ENCODE measurements at places on chromosomes 7 and 10. TPM values are rescaled to one million over a fixed set of nuclear protein-coding genes. Genes with fewer than 3 reads are reported as not detected.

FXYD4 gene
- not detected for polyA plus RNA-seq

ZNF804B gene
- not detected for polyA plus RNA-seq

SKIDA1 gene
- 0.80 TPM for polyA plus RNA-seq

TMEM139 gene
- polyA plus RNA-seq: not detected

CHRM2 gene
- polyA plus RNA-seq: 1.8 TPM

NOBOX gene
- not detected for polyA plus RNA-seq

CPA2 gene
- not detected for polyA plus RNA-seq

PDGFA gene
- 4.7 TPM for polyA plus RNA-seq

ENKUR gene
- 0.34 TPM for polyA plus RNA-seq

MEOX2 gene
- polyA plus RNA-seq: not detected

ACTA2 gene
- polyA plus RNA-seq: 262 TPM

SFRP5 gene
- polyA plus RNA-seq: not detected

CHAT gene
- not detected for polyA plus RNA-seq

- no peak for DNase-seq
Observed at GRCh38 chr7:20450536-20450935, 119.8 kb downstream of the ITGB8 start.

GRCh38 chr10:72564596-72564995 lies 61.3 kb downstream of the MICU1 start:
- peak; percentile 91 for DNase-seq

DNA sequence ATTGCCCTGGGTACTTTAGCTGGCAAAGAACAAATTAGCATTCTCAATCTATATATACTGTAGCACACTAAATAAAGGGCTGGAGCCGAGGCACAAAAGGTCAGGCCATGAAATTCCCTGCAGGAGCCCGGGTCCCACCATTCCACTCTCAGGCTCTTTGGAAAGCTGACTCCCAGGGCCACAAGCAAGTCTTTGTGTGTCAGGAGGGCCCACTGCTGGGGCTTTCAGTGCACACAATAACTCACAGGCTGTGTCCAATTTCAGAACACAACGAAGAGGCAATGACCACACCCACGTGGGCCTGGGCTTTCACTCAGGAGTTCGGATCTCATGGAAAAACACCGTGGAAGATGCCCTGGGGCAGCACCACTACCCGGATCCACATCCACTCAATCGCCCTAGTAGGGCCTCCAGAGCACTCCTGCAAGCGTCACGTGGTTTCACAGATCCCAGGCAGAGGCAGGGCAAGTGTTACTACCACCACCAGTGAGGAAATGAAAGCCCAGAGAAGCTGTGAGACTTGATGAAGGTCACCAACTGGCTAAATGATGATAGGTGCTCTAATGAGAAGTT lies 60.3 kb downstream of the COBL start:
- DNase-seq: no peak

DNA sequence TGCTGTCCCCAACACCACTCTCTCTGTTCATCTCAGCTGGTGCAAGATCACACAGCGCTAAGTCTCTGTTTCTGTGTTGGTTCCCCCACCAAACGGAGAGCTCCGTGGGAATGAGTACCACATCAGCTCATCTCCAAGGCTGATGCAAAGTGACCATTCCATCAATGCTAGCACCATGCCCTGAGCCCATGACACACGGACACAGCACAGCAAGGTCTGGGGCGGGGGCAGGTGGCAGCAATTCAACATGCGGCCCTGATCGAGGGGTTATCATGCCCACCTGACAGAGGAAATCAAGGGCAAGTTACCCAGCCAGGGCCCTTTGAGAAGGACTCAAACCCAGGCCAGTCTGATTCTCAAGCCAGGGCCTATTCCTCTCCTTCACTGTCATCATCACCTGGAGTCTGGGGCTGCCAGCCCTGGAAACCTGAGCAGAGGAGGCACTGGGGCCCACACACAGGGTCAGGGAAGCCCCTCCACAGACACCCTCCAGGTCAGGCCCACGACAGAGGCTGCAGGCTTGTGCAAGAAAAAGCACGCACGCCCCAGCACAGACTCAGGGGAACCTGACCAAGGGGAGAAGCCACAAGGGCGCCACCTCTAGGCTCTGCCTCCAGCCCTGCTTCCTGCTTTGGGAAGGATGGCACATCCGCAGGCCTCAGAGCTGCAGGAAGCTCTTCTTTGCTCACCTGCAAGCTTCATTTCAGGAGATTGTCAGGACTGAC lies 74.8 kb downstream of the GRID1 start:
- DNase-seq: no peak

DNA sequence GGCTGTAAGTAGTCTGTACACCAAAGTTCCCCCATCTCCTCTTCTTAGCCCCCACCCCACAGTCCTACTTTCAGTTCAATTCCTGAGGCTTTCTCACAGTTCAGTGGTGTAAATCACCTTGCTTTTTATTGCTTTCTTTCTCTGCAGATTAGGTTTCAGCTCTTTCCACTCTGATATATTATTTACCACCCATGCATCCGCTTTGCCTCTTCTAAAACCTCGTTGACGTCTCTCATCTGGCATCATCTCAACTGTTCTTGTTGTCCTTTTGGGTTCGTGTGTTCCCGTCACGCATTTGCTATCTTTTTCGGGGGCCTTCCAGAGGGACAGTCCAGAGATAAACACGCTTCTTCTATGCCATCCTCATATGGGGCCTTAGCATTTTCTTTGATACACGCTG lies 597.9 kb upstream of the DPP6 start:
- DNase-seq: no peak

- DNase-seq: peak; percentile 64
Observed at GRCh38 chr7:143396625-143397556, 11.8 kb downstream of the EPHA1 start.

GRCh38 chr10:112201334-112201733 lies 17.8 kb upstream of the GPAM start:
- no peak for DNase-seq

GRCh38 chr7:102125127-102125596 lies 161.5 kb upstream of the SH2B2 start:
- DNase-seq: peak; percentile 72

DNA sequence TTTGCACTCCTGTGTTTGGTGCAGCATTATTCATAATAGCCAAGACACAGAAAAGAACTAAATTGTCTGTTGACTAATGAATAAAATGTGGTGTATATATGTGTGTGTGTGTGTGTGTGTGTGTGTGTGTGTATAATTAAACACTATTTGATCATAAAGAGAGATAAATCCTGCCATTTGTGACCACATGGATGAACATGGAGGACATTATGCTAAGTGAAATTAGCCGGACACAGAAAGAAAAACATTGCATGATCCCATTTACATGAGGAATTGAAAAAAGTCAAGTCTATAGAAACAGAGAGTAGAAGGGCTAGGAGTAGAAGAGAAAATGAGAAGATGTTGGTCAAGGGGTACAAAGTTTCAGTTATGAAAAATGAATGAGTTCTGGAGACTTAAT lies 85.9 kb downstream of the ANK3 start:
- no peak for DNase-seq

GRCh38 chr7:67401492-67401891 lies 404.9 kb downstream of the TYW1 start:
- no peak for DNase-seq

DNA sequence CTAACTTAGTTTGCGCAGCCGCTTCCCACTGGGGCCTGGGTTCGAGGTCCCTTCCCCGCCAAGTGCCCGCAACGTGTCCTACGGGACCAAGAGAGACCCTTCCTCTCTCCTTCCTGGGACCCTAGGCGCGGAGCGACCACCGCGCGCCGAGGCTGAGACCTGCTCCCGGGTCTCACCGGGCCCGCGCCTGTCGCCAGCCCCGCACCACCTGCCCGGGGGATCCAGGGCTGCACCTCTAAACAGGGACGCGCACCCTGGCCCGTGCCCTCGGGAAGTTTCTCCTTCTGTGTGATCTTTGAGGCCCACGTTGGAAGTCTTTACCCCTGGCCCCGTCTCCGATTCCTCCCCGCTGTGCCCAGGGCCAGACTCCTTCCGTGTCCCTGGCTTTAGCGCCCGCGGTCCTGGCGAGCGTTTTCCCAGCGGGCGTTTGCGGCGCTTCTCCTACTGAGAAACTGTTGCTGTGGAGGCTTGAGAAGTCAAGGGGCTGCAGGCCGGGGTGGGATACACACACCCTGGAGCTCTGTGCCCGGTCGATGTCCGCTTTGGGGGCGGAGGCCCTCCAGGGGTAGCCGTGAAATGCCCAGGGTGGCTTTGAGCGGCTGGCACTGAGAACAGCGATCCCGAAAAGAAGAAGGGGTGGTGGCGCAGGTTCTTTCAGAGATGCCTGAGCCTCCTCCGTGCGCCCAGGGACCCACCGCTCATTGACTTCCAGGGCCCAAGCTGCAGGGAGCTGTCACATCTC lies 575 bp downstream of the PLPP4 start:
- DNase-seq: peak; percentile 48

- DNase-seq: no peak
Observed at GRCh38 chr7:75688200-75689136, 50.3 kb downstream of the HIP1 start.

DNA sequence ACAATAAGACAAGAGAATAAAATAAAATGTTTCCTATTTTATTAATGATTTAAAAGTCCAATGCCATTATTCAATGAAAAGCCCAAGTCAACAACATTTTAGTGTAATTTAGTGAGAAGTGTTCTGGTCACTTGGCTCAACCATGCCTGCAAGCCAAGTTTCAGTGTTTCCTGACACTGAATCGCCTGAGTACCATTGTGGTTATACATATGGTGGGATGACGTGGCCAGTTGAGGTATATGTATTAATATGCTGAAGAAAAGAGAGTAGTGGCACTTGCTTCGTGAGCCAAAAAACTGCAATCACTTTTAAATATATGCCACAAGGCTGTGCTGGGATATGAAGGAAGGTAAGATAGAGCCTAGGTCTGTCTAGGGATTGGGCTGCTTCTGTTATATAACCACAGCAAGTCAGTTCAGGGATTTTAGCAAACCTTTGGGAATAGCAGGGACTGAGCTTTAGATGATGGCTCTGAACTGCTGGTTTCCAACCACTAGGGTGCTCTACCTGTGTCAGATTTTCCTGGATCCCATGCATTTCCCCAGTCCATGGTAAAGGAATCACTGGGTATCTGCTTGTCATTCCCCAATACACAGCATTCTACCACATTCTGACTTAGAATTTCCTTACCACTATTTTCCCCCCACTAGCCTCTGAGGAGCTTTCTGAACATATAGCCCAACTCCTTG lies 214.0 kb upstream of the PRPS1L1 start:
- no peak for DNase-seq

- no peak for DNase-seq
Observed at GRCh38 chr7:133611955-133612354, 359.1 kb downstream of the EXOC4 start.

DNA sequence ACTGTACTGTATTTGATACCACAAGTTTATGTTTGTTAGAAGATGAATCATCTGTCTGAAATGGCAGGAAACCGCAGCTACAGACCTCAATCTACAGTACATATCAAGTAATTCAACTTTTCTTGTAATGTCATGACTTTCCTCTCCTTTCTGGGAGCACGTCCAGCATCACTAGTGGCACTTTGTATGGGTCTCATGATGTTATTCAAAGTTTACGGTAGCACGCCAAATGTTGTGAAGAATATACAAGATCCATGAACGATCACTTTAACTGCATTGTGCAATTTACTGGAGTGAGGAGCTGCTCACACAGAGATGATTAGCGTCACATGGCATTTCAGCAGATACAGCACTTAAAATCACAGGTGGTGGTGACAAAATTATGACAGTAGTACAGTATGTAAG lies 257.8 kb upstream of the GNAI1 start:
- peak; percentile 35 for DNase-seq

- no peak for DNase-seq
Observed at GRCh38 chr10:97031459-97031858, 154.3 kb downstream of the SLIT1 start.

- DNase-seq: no peak
Observed at GRCh38 chr7:102040569-102040968, 223.1 kb downstream of the CUX1 start.

- no peak for DNase-seq
Observed at GRCh38 chr7:159136013-159136412, 8.7 kb downstream of the VIPR2 start.

GRCh38 chr7:40077849-40078248 lies 56.6 kb downstream of the MPLKIP start:
- no peak for DNase-seq

DNA sequence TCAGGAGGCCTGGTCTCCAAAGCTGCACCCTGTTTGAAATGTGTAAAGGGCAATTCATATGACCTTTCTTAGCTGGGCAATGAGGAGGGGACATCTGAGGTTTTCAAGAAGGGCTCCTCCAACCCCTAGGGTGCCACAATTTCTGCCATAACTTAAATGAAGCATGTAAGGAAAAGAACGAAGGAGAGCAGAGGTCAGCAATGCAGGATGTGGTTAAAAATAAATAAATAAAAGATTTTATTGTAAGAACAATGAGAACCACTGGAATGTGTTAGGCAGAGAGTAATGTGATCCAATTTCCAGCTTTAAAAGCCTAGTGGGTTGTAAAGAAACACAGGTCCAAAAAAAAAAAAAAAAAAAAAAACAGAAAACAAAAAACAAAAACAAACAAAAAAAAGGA lies 673.1 kb downstream of the TNS3 start:
- DNase-seq: peak; percentile 78

GRCh38 chr7:37669818-37670217 lies 13.7 kb upstream of the GPR141 start:
- no peak for DNase-seq

DNA sequence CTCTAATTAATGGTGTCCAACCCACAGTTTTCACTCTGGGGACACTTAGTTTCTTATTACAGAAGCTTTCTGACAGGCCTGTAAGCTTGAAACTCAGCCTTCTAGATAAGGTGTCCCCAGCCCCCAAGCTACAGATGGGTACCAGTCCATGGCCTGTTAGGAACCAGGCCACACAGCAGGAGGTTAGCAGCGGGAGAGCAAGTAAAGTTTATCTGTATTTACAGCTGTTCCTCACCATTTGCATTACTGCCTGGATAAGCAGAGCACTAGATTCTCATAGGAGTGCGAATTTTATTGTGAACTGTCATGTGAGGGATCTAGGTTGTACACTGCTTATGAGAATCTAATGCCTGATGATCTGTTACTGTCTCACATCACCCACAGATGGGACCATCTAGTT lies 93.7 kb downstream of the TMEM26 start:
- no peak for DNase-seq

DNA sequence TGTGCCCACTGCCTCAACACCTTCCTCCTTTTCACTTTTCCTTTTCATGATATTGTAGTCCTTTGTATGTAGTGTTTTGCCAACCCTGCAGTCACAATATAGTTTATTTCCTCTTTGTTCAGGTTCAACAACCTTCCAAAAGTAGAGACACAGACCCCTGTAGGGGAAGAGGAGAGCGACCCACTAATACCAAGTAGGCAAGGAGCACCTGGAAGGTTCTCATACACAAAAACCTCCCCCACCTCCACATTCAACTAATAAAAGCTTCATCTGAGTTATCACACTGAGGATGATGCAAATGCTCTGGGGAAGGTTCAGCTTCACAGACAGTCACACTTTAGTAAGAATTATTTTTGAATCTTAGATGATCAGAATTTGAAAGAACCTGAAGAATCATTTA lies 41.6 kb downstream of the PIK3AP1 start:
- no peak for DNase-seq

- peak; percentile 10 for DNase-seq
Observed at GRCh38 chr10:124842721-124843120, 41.1 kb downstream of the ABRAXAS2 start.

All from GM23248 (cell line).